Spleen (tissue), 13 donors: ENCODE measurements at places on chromosomes 1 and 21.

DNA sequence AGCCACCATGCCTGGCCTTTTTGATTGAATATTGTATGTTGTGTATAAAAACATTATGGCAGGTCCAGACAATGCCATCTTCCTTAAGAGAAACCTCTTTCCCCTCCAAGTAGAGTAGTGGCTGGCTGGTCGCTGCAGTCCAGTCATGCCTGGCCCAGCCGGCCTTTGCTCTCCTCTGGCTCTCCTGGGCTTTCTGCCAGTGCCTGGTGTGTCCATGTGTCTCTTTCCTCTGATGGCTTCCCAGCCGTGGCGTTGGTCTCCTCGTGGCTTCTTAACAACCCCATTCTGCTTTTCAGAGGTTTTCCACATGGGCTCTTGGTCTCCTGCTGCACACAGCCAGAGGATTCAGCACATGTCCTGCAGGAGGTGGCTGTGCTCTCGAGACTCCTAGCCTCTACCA, 58.7 kb downstream of the DIP2A start:
- no peak for DNase-seq

GRCh38 chr1:43238991-43239469, 30.8 kb upstream of the TMEM125 start:
- DNase-seq, result no peak

DNA sequence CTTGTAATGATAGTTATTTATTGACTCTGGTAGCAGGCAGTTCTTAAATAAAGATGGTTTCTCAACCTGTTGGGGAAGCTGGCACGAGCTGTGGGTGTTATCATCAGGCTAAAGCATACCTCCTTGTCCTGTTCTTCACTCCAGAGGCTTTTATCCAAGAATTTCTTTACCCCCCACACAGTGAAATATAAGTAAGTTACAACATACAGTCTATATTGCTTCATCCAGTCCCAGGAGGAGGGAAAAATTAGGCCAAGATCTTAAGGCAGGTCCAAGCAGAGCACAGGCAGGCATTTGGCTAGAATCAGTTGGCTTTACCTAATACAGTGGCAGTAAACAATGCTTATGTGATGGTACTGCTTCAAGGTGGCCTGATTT, 6.3 kb downstream of the TMEM81 start:
- DNase-seq, result no peak

DNA sequence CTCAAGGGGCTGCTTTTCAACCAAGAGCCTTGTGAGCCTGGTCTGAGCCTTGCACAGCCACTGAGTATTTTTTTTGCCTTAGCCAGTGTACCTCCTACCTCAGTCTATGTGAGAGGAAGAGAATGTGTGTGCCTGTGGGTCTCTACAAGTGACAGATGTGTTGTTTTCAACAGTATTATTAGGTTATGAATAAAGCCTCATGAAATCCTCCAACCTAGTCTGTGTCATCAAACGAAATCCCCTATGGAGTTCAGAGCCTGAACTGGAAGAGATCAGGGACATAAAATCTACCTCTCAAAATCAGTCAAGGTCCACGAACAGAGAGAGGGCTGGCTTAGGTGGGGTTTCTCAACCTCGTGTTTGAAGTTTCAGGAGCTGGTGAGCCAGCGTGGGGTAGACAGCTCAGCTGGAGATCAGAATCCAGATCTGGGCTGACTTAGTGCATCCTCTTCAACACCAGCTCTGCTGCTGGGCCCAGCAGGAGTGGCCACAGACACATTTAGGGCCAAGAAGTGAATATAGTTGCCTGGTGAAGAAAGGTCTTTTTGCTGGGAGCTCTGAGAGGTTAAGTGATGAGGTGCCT, 8.2 kb downstream of the XKR8 start:
- DNase-seq, result no peak

- DNase-seq, result no peak
Measured at GRCh38 chr1:205480349-205480985, 24.0 kb upstream of the CDK18 start.

- DNase-seq, result peak; percentile 91
Measured at GRCh38 chr1:156492591-156493080, 7.9 kb downstream of the MEF2D start.

DNA sequence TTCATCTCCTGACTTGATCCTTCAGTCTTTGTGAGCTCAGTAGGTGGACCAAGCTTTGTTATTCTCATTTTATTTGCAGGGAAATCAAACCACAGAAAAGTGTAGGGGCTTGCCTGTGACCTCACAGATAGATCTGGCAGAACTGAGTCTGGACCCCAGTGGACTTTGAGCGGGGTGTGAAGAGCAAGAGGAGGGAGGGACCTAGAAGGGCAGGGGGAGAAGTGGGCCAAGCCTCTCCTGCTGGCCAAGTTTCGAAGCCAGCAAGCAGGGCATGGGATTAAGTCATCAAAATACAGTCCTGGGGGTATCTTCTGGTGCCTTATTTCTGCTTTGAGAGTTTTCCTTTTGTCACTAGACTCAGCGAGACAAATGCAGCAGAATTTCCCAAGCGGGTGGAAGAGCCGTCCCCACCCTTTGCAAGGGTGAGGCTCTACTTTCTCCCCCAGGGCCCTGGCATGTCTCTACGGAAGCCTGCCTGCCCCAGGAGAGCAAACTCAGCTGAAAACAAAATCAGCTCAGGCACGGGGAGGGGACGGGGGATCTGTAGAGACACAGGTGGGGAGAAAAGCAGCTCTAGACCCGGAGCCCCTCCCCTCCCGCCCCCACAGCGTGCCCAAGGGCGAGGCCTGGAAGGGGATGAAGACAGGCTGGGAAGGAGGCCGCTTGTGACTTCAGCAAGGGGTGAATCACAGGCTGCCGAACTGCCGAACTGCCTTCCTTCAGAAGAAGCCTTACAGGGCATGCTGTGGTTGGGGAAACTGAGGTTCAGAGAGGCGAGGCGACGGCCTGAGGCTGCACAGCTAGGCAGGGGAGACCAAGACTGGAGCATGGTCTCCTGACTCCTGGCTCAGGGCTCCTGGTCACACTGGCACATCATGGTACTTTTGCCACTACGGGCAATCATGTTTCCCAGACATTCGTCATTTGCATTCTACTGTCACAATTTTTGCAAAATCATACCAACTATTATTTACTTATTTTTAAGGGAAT, 19.2 kb downstream of the PKP1 start:
- DNase-seq, result no peak

- no peak for DNase-seq
Measured at GRCh38 chr1:185535621-185536020, 198.6 kb upstream of the HMCN1 start.
